NCI-H524 treated with DMSO at 0.1 percent for 48 hours (cell line): ENCODE measurements at places on chromosomes 5 and 9.
A peak's percentile ranks its signal among the peaks of the same experiment; 100 is the strongest.

- no peak for DNase-seq
Measured at GRCh38 chr9:115071176-115071575, 46.8 kb downstream of the TNC start.

GRCh38 chr5:80781356-80781755 lies 126.6 kb upstream of the DHFR start:
- no peak for DNase-seq

DNA sequence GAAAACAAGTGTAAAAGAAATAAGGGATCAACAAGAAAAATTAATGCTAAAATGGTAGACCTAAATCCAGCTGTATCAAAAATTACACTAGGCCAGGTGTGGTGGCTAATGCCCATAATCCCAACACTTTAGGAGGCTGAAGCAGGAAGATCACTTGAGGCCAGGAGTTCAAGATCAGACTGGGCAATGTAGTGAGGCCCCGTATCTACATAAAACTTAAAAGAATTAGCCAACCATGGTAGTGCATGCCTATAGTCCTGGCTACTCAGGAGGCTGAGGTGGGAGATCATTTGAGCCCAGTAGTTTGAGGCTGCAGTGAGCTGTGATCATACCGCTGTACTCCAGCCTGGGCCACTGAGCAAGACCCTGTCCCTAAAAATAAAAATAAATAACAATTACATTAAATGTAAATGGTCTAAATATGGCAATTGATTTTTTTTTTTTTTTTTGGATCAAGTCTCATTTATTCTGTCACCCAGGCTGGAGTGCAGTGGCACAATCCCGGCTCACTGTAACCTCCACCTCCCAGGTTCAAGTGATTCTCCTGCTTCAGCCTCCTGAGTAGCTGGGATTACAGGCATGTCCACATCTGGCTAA lies 4.2 kb upstream of the FAM151B start:
- DNase-seq, result no peak

- no peak for DNase-seq
Measured at GRCh38 chr9:21688108-21689102, 114.0 kb upstream of the MTAP start.

- DNase-seq, result no peak
Measured at GRCh38 chr5:56852228-56853000, 37.1 kb downstream of the MAP3K1 start.

DNA sequence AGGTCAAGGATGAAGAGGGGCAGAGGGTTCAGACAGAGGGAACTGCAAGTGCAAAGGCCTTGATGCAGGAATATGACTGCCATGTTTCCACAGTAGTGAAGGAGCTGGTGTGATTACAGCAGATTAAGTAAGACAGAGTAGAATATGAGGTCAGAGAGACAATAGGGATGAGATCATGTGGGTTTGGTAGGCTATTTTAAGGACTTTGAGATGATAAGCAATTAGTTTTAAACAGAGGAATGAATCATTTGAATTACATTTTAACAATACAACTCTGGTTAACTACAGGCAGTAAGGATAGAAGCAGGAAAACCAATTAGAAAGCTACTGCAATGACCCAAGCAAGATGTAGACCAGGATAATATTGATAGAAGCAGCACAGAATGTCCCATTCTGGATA lies 7.7 kb downstream of the CENPK start:
- no peak for DNase-seq

GRCh38 chr9:134065612-134066419 lies 2.0 kb downstream of the BRD3 start:
- no peak for DNase-seq

DNA sequence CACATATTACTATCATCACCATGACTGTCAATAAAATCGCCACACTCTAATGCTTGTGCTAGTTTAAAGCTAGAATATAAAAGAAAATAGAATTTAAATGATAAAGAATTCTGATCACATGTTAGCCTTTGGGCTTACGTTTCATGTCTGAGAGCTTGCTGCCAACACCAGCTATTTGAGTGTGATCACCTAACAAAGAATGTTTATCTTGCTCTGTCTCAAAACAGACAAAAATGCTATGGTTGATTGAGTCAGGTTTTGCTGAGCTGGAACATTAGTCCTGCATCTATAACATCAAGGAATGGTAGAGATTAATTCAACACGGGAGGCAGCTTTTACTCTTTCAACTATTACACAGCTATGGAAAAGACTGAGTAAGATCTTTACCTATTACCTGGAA lies 50.7 kb downstream of the MSX2 start:
- DNase-seq, result no peak

DNA sequence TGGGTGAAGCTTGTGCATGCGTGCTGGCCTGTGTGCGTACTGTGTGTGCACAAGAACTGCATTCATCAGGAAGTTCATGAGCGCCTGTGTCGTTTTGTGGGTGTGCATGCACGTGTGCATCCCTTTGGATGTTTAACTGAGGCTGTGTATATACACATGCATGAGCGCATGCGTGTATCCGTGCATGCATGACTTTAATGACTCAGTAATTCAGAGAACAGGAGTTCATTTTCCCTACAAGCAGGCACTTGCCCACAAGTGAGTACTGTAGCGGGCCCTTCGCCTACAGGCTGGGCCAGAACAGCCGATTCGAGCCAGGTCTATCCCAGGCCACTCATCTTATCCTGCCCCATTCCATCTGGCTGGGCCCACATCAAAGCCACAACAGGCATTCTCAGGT lies 29.8 kb downstream of the CORO2A start:
- DNase-seq, result no peak

- no peak for DNase-seq
Measured at GRCh38 chr5:174293481-174293880, 248.0 kb downstream of the NSG2 start.

- no peak for DNase-seq
Measured at GRCh38 chr5:139851558-139851957, 56.0 kb downstream of the PSD2 start.

DNA sequence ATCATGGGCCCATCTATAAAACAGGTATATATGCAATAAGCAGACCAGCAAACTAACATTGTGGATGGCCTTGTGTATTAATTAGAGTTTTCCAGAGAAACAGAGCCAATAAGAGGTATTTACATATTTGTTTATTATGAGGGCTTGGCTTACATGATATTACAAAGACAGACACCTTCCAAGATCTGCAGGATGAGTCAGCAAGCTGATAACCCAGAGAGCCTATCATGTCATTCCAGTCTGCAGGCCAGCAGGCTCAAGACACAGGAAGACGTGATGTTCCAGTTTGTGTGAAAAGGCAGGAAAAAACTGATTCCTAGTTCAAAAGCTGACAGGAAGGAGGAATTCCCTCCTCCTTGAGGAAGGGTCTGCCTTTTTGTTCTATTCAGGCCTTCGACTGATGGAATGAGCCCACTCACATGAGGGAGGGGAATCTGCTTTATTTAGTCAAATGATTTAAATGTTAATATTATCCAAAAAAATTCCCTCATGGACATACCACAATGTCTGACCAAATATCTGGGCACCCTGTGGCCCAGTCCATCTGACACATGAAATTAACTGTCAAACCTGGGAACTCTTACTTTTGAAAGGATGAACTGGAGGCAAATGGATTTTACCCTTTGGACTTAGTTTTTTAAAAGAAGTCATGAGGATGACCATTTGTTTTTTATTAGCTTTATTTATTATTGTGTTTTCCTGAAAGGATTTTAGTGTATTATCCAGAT lies 161.2 kb upstream of the CHD1 start:
- no peak for DNase-seq

DNA sequence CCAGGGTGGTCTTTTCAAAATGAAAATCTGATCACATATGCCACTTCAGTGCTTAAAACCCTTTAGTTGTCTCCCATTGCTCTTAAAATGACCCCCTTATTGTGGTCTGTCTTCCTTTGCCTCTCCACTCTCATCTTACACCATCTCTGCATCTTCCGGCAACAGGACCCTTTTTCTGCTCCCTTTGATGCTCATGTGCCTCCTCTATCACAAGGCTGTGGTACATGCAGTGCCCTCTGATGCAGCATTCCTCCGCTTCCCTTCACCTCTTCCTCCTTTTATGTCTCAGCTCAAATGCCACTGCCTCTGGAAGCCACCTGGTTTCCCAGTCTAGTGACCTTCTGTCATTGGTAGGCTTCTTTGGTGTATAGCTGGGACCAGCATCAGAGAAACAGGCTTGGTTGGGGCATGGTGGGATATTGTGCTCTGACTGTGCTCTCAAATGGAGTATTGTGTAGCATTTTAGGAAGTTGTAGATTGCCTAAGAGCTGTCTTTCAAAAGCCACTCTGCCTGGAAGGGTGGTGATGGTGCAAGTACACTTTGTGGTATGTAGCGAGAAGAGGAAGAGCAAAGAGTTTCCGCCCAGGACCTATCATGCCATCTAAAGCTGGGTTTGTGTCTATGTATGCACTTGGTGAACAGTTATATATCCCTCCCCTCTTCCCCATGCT lies 28.1 kb downstream of the ARHGAP26 start:
- no peak for DNase-seq

- DNase-seq, result no peak
Measured at GRCh38 chr5:171494452-171495121, 75.1 kb downstream of the FGF18 start.

- peak; percentile 22 for DNase-seq
Measured at GRCh38 chr5:61598126-61598525, 266.1 kb downstream of the ZSWIM6 start.

DNA sequence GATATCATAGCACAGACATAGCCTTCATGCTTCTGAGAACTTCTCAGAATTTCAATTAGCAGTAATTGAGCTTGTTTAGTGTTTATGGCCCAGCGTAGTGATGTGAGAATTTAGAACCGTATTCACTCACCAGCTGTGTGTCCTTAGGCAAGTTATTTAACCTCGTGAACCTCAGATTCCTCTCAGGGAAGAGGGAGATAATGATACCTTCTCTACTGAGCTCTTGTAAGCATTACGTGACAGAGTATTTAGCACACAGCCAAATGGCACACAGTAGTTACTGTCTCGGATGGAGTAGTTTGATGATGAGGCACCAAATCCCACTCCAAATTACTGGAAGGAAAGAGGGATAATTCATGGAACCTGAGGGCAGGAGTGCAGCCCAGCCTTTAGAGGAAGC lies 429.3 kb downstream of the CCDC171 start:
- no peak for DNase-seq

GRCh38 chr5:177478711-177479646 lies 5.5 kb upstream of the DBN1 start:
- no peak for DNase-seq

GRCh38 chr5:177332031-177332895 lies 19.2 kb downstream of the LMAN2 start:
- DNase-seq, result no peak
